ENCODE measurements at places on chromosomes 2 and 18. TPM values are rescaled to one million over a fixed set of nuclear protein-coding genes. Genes with fewer than 3 reads are reported as not detected.

SH3RF3 gene
- 1.3 TPM for total RNA-seq

- peaks cover 27% of the 10 kb centered on the region for H3K36me3 ChIP-seq
- no peaks in the 10 kb centered on the region for H3K27me3 ChIP-seq
- no peak overlapping the region for H3K27ac ChIP-seq
Observed at GRCh38 chr2:168604252-168604651, 148.2 kb downstream of the CERS6 start.

DNA sequence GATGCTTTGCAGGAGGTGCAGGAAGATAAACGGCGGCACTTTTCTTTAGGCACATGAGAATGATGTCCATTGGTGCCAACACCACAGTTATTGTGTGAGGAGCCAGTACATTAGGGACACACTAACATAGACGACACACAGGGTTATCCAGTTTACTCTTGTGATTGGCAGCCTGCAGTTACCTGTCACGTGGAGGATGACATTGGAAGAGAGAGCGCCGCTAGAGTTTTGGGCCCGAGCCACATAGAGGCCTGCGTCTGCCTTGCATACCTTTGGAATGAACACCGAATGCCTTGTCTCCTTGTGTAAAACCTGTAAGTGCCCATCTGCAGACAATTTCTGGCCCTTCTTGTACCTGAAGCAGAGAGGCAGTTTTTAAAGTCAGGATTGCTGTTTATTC, 26.9 kb upstream of the TTN start:
- H3K36me3 ChIP-seq, result no peaks in the 10 kb centered on the region
- no peak overlapping the region for H3K27ac ChIP-seq
- H3K27me3 ChIP-seq, result no peaks in the 10 kb centered on the region
- DNase-seq, result no peak
- H3K4me1 ChIP-seq, result peaks cover 6% of the 10 kb centered on the region

DNA sequence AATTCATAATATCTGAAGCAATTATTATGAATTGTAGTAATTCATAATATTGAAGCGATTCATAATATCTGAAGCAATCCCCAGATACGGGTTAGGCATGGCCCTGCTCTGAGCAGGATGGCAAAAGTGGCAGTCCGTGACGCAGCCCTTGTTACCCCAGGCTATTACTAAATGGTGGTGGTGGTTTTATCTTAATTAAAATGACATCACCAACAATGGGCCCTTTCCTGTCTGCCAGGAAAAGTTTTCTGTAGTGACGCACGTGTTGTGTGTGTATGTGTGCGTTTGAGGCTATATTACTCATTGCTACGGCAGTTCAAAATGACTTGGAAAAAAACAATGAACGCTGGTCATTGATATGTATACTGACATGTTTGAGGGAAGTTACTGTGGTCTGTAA, 10.6 kb upstream of the MOCOS start:
- no peak overlapping the region for H3K27ac ChIP-seq
- H3K36me3 ChIP-seq, result peaks cover 7% of the 10 kb centered on the region
- no peaks in the 10 kb centered on the region for H3K27me3 ChIP-seq

DCC gene
- 8.4 TPM for total RNA-seq

DNA sequence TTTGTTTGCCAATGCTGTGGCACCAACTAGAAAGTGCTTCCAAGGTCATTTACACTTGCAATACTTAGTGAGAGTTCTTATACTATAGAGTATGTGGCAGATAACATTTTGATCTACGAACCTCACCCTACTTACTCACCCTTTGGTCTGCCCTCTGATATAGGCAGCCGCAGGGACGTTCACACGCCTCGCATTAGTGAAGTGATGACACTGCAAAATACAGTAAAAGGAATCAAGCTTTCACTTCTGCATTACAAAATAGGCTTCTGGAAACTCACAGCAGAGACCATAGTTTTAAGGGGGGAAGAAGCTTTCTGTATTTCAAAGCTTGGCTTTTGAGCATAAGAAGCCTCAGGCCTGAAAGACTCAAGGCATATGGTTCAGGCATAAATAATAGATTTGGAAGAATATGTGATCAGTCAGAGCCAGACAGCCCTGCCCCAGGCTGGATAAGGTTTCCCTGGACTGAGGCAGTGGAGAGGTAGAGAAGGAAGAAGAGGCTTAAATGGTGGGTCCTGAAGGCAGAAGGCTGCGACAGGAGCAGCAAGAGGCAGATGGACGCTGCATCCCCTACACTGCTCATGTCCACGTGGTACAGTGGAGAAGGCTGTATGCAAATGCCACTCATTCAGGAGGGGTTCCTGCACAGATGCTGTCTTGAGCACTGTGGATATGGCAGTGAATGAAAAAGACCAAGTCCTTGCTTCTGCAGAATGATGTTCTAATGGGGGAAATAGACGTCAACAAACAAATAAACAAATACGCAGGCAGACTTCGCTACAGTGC, 63.1 kb downstream of the FECH start:
- H3K4me3 ChIP-seq, result no peak overlapping the region
- H3K36me3 ChIP-seq, result peaks cover 2% of the 10 kb centered on the region
- H3K4me1 ChIP-seq, result peaks cover 9% of the 10 kb centered on the region
- DNase-seq, result no peak
- H3K27ac ChIP-seq, result no peak overlapping the region
- H3K27me3 ChIP-seq, result no peaks in the 10 kb centered on the region

GRCh38 chr2:122022531-122022930, 267.1 kb downstream of the TSN start:
- H3K4me1 ChIP-seq, result peaks cover 8% of the 10 kb centered on the region
- no peak overlapping the region for H3K27ac ChIP-seq
- no peak overlapping the region for H3K4me3 ChIP-seq
- H3K27me3 ChIP-seq, result peaks cover 2% of the 10 kb centered on the region
- no peak for DNase-seq
- H3K36me3 ChIP-seq, result no peaks in the 10 kb centered on the region

IL1B gene
- not detected for total RNA-seq

DNA sequence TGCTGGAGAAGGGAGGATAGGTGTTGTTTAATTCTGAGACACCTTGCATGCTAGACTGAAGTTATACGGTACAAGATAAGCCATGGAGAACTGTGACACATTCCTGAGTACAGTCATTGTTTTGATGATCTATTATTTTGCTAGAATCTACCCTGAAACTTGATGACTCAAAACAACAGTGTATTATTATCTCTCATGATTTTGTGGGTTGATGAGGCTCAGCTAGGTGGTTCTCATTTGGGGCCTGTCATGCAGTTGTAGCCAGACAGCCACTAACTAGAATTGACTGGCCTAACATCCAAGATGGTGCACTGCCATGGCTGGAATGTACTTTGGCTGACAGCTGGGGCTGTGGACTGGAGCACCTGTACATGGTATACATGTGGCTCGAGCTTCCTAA, 5.4 kb upstream of the IL1R1 start:
- no peaks in the 10 kb centered on the region for H3K4me1 ChIP-seq
- no peak for DNase-seq
- H3K4me3 ChIP-seq, result no peak overlapping the region
- no peak overlapping the region for H3K27ac ChIP-seq

- H3K27ac ChIP-seq, result no peak overlapping the region
- H3K4me3 ChIP-seq, result no peak overlapping the region
- H3K27me3 ChIP-seq, result no peaks in the 10 kb centered on the region
Observed at GRCh38 chr2:177600917-177601316, 208.3 kb downstream of the AGPS start.

GRCh38 chr2:195413422-195413821, 243.6 kb upstream of the SLC39A10 start:
- no peak overlapping the region for H3K27ac ChIP-seq
- no peaks in the 10 kb centered on the region for H3K4me1 ChIP-seq
- H3K4me3 ChIP-seq, result no peak overlapping the region
- H3K27me3 ChIP-seq, result no peaks in the 10 kb centered on the region

GRCh38 chr2:168293766-168294165, 46.4 kb upstream of the STK39 start:
- no peak overlapping the region for H3K4me3 ChIP-seq
- H3K27me3 ChIP-seq, result no peaks in the 10 kb centered on the region
- H3K36me3 ChIP-seq, result no peaks in the 10 kb centered on the region
- no peak overlapping the region for H3K27ac ChIP-seq
- no peak for DNase-seq

DNA sequence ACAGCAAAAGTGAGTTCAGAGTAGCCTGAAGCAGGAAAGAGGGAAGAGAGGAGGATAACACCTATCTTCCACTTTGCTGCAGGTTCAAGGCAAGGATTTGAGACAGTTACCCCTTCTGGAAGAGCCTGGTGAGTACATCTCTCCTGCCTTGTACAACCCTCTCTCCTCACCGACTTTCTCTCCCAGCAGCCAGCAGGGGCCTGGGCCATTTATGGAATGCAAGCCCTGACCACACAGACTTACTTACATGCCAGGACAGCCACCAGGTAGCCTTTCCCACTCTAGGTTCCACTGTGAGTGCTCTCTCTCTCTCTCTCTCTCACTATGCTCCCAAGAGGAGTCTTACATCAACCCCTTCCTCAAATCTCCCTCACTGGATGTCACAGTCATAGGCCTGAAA, 57.0 kb downstream of the BCL11A start:
- H3K4me1 ChIP-seq, result peaks cover 18% of the 10 kb centered on the region
- H3K4me3 ChIP-seq, result no peak overlapping the region
- DNase-seq, result no peak
- peaks cover 3% of the 10 kb centered on the region for H3K36me3 ChIP-seq
- H3K27ac ChIP-seq, result no peak overlapping the region

DNA sequence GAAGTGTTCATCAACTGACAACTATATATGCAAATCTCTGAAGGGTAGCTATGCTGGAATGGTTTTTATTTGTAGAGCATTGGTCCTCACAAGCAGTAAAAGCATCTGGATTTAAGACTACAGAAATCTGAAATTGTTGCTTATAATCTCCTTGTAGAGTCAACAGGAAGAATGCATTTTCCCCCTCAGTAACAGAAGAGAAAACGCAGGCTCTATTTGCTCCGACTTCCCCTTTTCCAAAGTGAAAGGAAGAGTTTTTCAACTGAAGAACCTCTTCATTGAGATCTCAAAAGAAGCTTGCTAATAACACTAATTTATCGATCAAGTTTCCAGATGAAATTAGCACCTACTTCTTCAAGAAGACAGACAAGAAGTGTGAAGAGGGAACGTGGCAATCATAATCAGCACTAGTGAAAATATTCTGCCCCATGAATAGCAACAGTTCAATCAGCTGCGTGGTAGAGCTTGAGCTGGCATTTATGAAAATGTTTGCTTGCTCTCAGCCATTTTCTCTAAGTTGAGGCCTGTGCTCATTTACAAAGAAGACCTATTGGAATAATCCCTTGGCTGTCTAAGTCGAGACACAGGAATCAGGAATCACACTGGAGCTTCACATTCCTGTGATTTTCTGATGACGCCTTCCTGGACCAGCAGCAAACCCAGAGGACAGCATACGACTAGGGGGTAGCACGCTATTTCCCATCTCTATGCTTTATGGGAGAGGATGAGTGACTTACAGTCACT, 43.7 kb downstream of the TGIF1 start:
- H3K36me3 ChIP-seq, result no peaks in the 10 kb centered on the region
- H3K4me3 ChIP-seq, result no peak overlapping the region
- peaks cover 23% of the 10 kb centered on the region for H3K27me3 ChIP-seq
- no peak for DNase-seq

DNA sequence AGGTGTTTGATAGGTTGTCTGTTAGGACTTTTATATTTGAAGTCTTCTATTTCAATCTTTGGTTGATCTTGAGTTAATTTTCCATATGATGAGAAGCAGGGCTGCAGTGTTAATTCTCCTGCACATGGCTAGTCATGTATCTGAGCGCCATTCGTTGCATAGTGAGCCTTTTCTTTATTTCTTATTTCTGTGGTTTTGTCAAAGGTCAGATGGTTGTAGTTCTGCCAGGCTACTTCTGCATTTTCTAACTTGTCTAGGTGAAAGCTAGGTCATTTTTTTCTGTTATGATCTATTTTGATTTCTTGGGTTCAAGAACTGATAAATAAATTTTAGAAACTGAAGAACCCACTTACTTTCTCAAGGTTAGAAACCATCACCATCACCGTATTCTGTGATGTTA, 56.7 kb downstream of the CCDC74A start:
- no peaks in the 10 kb centered on the region for H3K4me1 ChIP-seq
- no peaks in the 10 kb centered on the region for H3K36me3 ChIP-seq
- DNase-seq, result no peak
- H3K27me3 ChIP-seq, result peaks cover 18% of the 10 kb centered on the region

SCN1A gene
- total RNA-seq, result 0.62 TPM

DNA sequence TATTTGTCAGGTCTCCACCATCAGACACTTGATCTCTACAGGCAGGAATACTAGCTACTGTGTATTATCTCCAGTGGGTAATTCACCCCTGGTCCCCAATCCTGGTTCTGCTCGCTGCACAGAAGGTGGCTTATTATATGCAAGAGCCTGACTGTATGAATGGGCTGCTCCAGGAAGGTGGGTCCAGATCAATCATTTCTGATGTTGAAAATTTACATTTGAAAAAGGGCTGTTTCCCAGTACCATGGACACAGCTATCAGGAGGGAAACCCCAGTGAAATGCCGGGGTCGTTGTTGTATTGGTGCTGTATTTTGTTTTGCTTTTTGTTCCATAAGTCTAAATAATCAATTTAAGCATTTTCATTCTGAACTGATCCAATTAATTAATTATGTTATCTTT, 367.6 kb downstream of the RND3 start:
- H3K4me1 ChIP-seq, result peaks cover 22% of the 10 kb centered on the region
- no peaks in the 10 kb centered on the region for H3K36me3 ChIP-seq
- H3K4me3 ChIP-seq, result no peak overlapping the region
- H3K27ac ChIP-seq, result no peak overlapping the region
- H3K27me3 ChIP-seq, result peaks cover 11% of the 10 kb centered on the region
